AML-193 (cell line): ENCODE measurements at places on chromosomes 2 and 18.

DNA sequence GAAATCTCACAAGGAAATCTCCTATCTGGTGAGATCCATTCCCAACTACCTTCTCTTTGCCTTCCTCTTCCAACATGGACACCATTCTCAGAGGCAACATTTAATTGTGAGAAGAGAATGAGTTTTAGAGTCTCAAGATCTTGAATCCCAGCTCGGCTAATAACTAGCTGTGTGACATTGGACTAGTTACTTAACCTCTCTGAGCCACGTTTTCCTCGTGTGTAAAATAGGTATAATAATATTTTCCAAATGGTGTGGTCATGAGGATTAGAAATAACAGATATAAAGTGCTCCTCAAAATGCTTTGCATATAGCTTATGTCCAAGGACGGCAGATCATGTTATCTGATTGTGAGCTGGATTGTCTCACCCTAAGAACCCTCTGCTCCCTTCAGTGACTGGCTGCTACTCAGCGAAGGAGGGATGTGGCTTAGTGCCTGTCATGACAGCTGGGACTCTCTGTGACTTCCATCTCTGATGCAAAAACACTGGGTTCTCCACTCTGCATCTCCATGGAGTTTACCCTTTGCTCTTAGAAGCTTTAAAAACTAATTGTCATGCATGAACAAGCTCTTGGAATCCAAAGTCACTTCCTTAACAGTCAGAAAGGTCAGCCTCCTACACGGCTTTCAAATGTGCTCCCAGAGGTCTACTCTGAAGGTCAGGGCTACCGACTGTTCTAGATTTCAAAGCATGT, 38.4 kb upstream of the MRPL19 start:
- DNase-seq, result no peak

DNA sequence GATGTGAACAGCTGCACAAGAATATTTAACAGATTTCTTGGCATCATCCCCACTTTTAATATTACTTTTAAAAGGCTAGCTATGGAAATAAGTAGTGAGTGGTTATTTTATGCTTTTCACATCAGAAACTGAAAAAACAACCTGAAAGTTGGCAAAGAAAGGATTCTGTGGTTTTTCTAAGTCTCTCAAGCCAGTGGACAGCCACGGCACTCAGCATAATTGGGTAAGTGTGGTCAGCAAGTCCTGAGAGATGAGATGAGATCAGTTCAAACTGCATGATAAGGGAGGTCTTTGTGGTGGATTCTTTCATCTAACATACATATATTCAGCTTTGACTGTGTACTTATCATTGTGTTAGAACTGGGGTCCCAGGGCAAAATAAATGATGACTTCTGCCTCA, 105.2 kb downstream of the LYPD6B start:
- DNase-seq, result no peak

DNA sequence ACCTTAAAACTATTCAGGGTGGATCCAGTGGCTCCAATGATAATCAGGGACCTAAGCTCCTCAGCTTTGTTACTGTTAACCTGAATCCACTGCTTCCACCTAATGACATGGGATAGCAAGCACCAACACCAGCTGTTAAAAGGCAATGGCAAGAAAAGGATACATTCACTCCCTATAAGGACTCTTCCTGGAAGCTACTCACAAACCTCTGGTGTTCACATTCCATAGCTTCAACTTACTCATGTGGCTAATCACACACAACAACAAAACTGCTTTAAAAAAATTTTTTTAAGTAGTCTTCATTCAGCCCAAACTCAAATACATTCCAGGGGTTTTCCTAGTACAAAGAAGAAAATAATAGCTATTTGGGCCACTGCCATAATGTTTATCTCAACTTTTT, 24.5 kb downstream of the ROCK2 start:
- DNase-seq, result no peak

DNA sequence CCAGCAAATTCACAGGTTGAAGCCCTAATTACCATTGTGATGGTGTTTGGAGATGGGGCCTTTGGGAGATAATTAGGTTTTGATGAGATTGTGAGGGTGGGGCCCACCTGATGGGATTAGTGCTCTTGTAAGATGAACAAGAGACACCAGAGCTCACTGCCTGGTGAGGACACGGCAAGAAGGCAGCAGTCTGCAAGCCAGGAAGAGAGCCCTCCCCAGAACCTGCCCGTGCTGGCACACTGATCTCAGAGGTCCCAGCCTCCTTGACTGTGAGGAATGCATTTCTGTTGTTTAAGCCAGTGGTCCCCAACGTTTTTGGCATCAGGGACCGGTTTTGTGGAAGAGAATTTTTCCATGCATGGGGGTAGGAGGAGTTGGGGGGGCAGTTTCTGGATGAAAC, 240.7 kb downstream of the KLHL29 start:
- no peak for DNase-seq

GRCh38 chr2:235977445-235977844, 190.7 kb downstream of the GBX2 start:
- no peak for DNase-seq
